Activated CD8-positive, alpha-beta memory T cell treated with anti-CD3 and anti-CD28 coated beads, Interleukin-2, amount 10 ng/mL, durations not matched to agents 7 days and 5 days (primary cell): ENCODE measurements at places on chromosomes 2 and 18. TPM values are rescaled to one million over a fixed set of nuclear protein-coding genes. Genes with fewer than 3 reads are reported as not detected.
A peak's percentile ranks its signal among the peaks of the same experiment; 100 is the strongest.

GRCh38 chr2:15348045-15348444 lies 213.1 kb downstream of the NBAS start:
- H3K27me3 ChIP-seq, result no peaks in the 10 kb centered on the region
- H3K36me3 ChIP-seq, result peaks cover 39% of the 10 kb centered on the region
- H3K27ac ChIP-seq, result no peak overlapping the region

Gene CTIF
- 5.9 TPM for total RNA-seq

GRCh38 chr2:57834666-57835065 lies 211.9 kb upstream of the VRK2 start:
- no peaks in the 10 kb centered on the region for H3K36me3 ChIP-seq
- no peaks in the 10 kb centered on the region for H3K27me3 ChIP-seq
- no peaks in the 10 kb centered on the region for H3K4me1 ChIP-seq
- DNase-seq, result no peak
- H3K27ac ChIP-seq, result no peak overlapping the region

Gene KCNG2
- not detected for total RNA-seq

Gene VAPA
- 107 TPM for total RNA-seq

DNA sequence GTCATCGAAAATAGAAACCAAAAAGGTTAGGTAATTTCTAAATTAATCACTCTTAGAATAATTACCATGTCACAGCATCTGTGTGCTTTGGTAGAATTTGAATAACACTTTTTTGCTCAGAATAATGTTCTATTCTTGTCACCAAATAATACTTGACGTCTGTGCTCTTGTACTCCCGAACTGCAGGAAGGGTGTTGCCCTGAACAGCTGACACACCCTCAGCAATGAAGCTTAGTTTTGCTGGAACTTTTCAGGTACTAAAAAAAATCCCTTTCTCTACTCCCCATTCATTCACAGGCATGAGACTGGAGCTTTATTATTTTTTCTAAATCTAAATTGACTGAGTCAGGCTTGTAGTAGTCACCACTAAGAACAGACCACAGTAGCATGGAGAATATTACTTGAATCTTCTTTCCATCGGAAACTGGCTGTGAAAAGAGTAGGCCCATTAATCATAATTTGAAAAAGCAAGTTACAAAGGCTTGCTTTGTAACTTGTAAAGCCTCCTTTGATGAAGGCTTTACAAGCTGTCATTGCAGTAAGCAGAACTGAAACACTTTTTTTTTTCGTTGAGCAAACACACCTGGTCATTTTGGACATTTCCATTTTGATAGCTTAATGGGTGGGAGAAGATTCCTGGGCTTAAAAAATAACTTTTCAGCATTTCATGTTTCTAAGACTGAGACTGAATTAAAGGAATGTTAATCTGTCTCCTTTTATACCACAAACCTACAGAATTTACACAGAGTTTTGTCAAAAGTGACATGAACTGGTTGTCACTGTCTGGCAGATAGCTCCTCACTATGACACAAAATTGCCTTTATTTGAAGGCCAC lies 70.3 kb upstream of the PELI1 start:
- H3K4me1 ChIP-seq, result peaks cover 50% of the 10 kb centered on the region
- H3K36me3 ChIP-seq, result peaks cover 16% of the 10 kb centered on the region
- H3K27ac ChIP-seq, result peak overlapping the region; percentile 99
- H3K27me3 ChIP-seq, result no peaks in the 10 kb centered on the region
- DNase-seq, result peak; percentile 64

GRCh38 chr2:159098361-159098760 lies 129.9 kb downstream of the TANC1 start:
- H3K27me3 ChIP-seq, result peaks cover 11% of the 10 kb centered on the region
- no peaks in the 10 kb centered on the region for H3K36me3 ChIP-seq
- no peak for DNase-seq
- no peak overlapping the region for H3K4me3 ChIP-seq
- H3K4me1 ChIP-seq, result peaks cover 10% of the 10 kb centered on the region

GRCh38 chr18:68662754-68663153 lies 52.2 kb downstream of the TMX3 start:
- peaks cover under 1% of the 10 kb centered on the region for H3K27me3 ChIP-seq
- no peaks in the 10 kb centered on the region for H3K4me1 ChIP-seq
- no peak overlapping the region for H3K27ac ChIP-seq
- no peaks in the 10 kb centered on the region for H3K36me3 ChIP-seq
- no peak for DNase-seq
- no peak overlapping the region for H3K4me3 ChIP-seq

DNA sequence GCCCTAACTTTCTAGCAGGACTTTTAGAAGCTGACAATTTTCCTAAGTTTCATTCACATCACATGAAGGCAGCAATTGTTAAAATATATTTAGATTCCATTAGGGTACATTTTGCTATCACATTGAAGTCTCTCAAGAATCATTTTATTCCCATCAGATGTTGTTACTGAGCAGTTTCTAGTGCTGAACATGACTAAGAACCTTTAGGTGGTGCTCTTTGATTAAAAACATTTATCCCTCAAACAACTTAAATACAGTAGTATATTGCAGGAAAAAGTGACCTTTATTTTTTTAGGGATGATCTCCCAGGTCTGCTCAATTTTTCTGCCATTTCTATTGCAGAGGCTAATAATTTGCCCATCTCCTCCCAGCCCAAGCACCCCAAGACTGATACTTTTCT lies 22.9 kb upstream of the NARS1 start:
- H3K27ac ChIP-seq, result no peak overlapping the region
- H3K4me3 ChIP-seq, result no peak overlapping the region
- no peaks in the 10 kb centered on the region for H3K27me3 ChIP-seq

GRCh38 chr2:200408428-200409316 lies 101.2 kb downstream of the KCTD18 start:
- H3K27me3 ChIP-seq, result no peaks in the 10 kb centered on the region
- H3K4me3 ChIP-seq, result peak overlapping the region; percentile 22
- H3K27ac ChIP-seq, result peak overlapping the region; percentile 76
- H3K36me3 ChIP-seq, result peaks cover 41% of the 10 kb centered on the region

DNA sequence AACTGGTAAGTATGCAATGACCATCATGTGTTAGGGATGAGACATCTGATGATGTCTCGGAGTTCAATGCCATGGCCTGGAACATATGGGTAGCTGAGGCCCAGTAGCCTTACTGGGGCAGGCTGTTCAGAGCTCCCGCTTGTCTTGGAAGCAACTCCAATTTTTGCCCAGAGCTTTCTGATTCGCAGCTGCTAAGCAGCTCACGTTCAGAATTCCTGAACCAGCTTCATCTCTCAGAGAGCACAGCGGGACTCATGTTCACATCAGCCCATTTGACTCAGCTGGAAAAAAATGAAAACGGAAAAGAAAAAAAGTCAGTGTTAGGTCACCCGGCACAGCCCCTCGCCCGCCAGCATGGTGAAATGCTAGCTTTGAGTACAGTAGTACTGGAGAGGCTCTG lies 16.8 kb upstream of the LRATD1 start:
- no peak overlapping the region for H3K4me3 ChIP-seq
- no peak overlapping the region for H3K27ac ChIP-seq
- no peaks in the 10 kb centered on the region for H3K4me1 ChIP-seq
- no peaks in the 10 kb centered on the region for H3K27me3 ChIP-seq

DNA sequence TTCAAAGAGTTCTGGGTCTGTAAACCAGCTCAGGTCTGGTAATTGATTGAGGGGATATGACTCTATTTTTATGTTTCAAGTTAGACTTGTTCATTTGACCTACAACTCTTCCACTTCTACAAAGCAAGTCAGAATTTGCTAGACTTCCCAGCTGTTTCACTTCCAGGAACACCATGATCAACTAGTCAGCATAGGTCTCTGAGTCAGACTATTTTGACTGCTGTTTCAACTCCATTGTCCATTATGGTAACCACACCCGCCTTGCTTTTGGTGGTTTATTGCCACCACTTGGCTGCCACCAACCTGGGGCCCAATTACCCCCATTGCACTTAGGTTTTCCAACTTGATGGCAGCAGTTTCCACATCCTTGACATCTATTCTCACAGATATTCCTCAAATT lies 116.6 kb downstream of the LAMA3 start:
- peaks cover 23% of the 10 kb centered on the region for H3K27me3 ChIP-seq
- no peak overlapping the region for H3K27ac ChIP-seq
- peaks cover 2% of the 10 kb centered on the region for H3K36me3 ChIP-seq
- no peak for DNase-seq
- peaks cover 26% of the 10 kb centered on the region for H3K4me1 ChIP-seq

DNA sequence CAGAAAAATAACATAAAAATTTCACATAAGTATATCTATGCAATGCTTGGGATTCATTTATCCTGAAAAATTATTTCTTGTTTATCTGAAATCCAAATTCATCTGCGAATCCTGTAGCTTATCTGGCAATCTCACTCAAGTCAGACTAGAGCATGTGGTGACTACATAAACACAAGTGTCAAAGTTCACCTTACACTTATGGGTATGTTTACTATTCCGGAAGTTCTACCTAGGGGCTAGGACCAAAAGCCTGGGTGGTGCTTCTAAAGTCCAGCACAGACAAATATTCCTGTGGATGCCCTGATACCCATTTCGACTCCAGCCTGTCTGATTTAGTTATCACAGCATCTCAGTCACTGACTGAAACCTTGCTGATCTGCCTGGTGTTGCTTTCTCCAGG lies 364.0 kb downstream of the METTL4 start:
- H3K4me3 ChIP-seq, result no peak overlapping the region
- no peaks in the 10 kb centered on the region for H3K36me3 ChIP-seq

- H3K36me3 ChIP-seq, result no peaks in the 10 kb centered on the region
- DNase-seq, result no peak
- H3K27me3 ChIP-seq, result no peaks in the 10 kb centered on the region
These were observed 769.2 kb upstream of the FAM98A start for GRCh38 chr2:34368304-34368703.

DNA sequence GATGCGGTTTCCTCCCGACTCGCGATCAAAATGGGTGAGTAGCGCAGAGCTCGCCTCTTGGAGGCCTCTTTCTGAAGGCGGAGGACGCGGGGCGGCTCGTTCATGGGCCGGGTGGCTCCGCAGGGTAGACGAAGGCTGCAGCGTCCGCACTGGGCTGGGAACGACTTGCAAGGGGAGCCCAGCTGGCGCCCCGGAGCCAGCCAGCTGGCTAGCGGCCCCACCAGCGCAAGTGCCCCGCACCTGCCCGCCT lies 328 bp upstream of the PASK start:
- peaks cover 44% of the 10 kb centered on the region for H3K4me1 ChIP-seq
- no peak for DNase-seq
- H3K27ac ChIP-seq, result peak overlapping the region; percentile 74
- H3K36me3 ChIP-seq, result peaks cover 10% of the 10 kb centered on the region
- peak overlapping the region; percentile 89 for H3K4me3 ChIP-seq

DNA sequence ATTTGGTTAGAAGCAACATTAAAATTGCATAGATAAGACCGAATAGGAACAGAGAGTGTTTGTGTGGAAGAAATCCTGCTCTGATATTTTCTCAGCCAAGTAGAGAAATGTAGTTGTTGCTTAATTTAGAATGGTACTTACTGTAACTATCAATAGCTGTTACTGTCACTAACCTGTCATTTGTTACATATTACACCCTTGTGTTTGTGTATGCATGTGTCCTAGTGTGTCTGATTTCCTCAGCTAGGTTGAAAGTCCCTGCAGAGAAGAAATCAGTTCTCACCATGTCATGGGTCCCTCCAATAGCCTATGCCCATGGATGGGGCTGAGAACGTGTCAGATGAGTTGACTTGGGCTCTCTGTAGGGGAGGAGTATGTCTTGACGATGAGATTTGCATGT lies 94.4 kb downstream of the SPTBN1 start:
- H3K27ac ChIP-seq, result no peak overlapping the region
- H3K4me3 ChIP-seq, result no peak overlapping the region
- no peak for DNase-seq
- H3K27me3 ChIP-seq, result no peaks in the 10 kb centered on the region
- H3K4me1 ChIP-seq, result peaks cover 19% of the 10 kb centered on the region
- no peaks in the 10 kb centered on the region for H3K36me3 ChIP-seq

GRCh38 chr2:167253025-167253424 lies 364.7 kb downstream of the XIRP2 start:
- no peaks in the 10 kb centered on the region for H3K27me3 ChIP-seq
- no peaks in the 10 kb centered on the region for H3K36me3 ChIP-seq
- H3K4me3 ChIP-seq, result no peak overlapping the region

DNA sequence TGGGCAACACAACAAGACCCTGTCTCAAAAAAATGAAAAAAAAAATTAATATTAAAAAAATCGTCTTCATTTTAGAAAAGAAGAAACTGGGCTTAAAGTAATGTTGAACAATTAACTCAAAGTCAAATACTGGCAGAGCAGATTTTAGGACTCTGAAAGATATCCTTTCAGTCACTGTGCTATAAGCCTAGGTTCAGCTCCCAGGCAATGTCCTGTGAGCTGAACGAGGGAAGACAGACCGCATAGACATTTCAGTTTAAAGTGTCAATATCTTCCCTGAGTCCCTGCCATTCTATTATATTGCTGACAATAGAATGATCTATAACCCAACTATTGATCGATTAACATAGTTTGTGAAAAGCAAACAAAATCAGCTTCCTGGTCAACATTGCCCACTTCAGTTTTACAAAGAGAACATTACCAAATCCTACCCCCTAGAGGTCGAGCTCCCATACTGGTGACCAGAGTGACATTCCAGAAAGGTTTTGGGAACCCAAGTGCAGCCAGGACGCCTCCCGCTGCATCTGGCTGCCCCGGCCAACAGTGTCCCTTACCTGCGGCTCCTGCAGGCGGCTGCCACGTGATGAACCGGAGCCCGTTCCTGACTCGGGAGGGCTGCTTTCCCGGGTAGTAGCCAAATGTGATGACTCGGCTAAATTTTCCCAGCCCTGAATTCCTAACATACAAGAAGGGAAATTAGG lies 639 bp downstream of the MRO start:
- H3K27me3 ChIP-seq, result peaks cover 22% of the 10 kb centered on the region
- no peak overlapping the region for H3K27ac ChIP-seq
- no peak overlapping the region for H3K4me3 ChIP-seq
- H3K36me3 ChIP-seq, result no peaks in the 10 kb centered on the region

Gene LOXHD1
- total RNA-seq, result 0.26 TPM

DNA sequence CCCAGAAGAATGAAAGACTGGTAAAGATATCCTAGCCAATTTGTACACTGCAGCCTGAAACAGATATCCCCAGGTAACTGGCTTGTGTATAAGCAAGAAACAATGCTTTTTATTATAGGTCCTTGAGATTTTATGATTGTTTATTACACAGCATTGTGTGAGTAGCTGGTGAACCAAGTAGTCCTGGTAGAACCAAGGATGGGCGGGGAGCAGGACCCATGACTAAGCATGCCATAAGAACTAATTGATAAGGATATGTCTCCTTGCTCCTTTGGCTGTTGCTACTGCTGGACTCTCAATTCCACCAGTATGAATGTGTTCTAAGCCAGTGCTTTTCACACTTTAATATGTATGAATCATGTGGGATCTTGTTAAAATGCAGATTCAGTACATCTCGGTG lies 12.3 kb upstream of the ALMS1 start:
- no peaks in the 10 kb centered on the region for H3K4me1 ChIP-seq
- H3K27ac ChIP-seq, result no peak overlapping the region
- no peaks in the 10 kb centered on the region for H3K36me3 ChIP-seq
- no peak overlapping the region for H3K4me3 ChIP-seq

- no peak for DNase-seq
- no peaks in the 10 kb centered on the region for H3K27me3 ChIP-seq
- H3K27ac ChIP-seq, result peak overlapping the region; percentile 94
- no peaks in the 10 kb centered on the region for H3K36me3 ChIP-seq
These were observed 31.9 kb upstream of the FOSL2 start for GRCh38 chr2:28360718-28361293.

Gene ACOXL
- total RNA-seq, result 0.96 TPM
